ENCODE measurements at places on chromosomes 12 and 14.

- DNase-seq = no peak
These were observed 1111.5 kb downstream of the TRHDE start for GRCh38 chr12:73383584-73384222.

- DNase-seq = no peak
These were observed 539.3 kb upstream of the TBX3 start for GRCh38 chr12:115223322-115223721.

- no peak for DNase-seq
These were observed 97.9 kb upstream of the SOX5 start for GRCh38 chr12:24047326-24047725.

DNA sequence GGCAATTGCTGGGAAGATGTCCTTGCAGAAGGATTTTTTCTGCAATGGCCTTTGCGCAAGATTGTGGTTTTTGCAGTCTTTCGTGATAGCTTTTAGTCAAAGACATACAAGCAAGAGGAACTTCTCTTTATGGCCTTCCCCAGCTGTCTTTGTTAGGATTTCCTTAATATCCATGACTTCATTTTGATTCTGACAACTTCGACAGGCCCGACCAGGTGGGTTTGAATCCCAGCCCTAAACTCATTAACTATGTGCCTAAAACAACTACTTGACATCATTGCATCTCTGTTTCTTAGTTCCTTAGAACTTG is 13.3 kb upstream of the VRK1 start:
- no peak for DNase-seq

- DNase-seq = no peak
These were observed 202.8 kb downstream of the NUAK1 start for GRCh38 chr12:105935981-105936380.

- DNase-seq = peak; percentile 95
These were observed 34.8 kb downstream of the FBXO21 start for GRCh38 chr12:117155278-117156060.

- DNase-seq = no peak
These were observed 467.1 kb upstream of the MGAT4C start for GRCh38 chr12:86723326-86723725.

- DNase-seq = no peak
These were observed 675.6 kb upstream of the MDGA2 start for GRCh38 chr14:48350971-48351370.

Data from Caco-2 (cell line).